ENCODE measurements at places on chromosomes 12 and 14.

- no peak for DNase-seq
These were observed 28.2 kb upstream of the SNRPF start for GRCh38 chr12:95830335-95831089.

DNA sequence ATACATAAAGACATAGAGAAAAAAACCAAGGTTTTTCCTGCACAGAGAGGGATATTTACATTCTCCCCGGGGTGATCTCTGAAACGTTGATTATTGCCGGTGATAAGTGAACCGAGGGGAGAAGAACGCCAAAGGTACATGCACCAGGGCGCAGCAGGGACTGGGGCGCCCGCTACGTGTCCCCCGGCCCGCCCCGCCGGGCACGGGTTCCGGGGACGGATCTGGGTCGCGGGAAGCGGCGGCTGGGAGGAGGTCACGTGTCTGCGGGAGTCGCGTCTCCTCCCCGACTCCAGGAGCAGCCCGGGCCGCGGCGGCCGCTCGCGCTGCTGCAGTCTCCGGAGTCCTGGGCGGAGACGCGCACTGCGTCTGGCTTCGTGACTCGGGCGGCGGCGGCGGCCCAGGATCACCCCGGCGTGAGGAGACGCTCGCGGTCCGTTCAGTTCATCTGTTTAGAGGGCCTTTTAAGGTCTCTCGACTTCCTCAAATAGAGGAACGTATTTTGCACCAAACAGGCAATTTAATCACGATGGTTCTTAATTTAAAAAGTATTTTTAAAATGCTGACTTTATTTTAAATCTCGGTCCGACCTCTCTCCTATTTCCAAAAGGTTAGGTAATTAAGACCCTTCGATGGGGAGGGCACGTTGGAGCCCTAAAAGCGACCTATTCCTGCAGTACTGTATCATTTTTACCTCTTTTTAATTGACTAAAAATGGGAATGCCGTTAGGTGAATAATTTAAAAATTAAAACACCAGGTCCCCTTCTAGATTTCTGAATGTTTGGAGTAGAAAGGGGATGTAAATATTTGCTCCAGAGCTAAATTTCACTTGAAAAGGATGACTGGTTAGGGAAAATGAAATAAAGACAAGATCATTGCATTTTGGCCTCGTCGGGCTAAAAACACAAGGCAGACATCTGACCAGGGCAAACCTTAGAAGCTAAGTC is 1.8 kb upstream of the BHLHE41 start:
- peak; percentile 87 for DNase-seq

DNA sequence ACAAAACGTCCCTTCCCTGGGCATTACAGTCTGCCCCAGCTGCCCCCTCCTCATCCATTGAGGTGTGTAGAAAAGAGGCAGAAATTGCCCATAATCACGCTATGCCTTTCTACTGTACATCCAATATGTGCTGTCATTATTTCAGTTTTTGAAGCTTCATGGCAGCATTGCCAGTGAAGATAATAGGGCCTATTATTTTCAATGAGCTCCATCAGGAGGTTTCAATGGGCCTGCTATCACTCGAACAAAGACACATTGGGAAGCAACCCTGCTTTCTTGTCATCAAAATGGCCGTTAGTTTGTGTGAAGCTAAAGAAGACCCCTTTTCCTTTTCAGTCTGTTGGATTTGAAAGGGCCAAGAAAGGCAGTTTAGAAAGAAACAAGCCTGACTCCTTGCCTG is 653.8 kb downstream of the NOVA1 start:
- DNase-seq: no peak

DNA sequence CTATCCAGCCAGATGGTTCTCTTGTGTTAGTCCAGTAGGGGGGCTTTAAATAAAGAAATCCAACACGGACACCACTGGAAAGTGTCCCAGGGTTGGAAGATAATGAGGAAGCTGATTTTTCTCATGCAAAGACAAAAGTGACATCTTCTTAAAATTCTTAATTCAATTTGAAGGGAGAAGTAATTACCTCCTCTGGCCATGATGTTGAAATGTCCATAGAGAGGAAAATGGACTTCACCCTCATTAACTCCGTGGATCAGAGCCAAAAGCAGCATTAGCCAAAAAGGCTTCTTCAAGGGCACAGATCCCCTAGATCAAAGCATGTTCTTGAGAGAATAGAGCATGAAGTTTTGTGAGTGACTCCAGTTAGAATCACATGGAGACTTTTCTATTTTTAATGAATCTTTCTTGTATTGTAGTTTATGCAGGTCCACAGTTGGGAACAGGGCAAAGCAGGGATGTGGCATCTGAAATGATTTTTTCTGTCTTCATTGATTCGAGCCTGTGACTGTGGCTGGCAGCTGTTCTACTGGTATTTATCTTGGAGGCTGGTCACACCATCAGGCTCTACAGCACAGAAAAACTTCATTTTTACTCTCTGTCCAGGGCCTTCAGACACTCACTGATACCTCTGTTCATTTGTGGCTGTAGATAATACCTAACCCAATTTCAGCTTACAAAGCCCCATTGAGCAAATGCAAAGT is 1002.5 kb downstream of the AACS start:
- no peak for DNase-seq

DNA sequence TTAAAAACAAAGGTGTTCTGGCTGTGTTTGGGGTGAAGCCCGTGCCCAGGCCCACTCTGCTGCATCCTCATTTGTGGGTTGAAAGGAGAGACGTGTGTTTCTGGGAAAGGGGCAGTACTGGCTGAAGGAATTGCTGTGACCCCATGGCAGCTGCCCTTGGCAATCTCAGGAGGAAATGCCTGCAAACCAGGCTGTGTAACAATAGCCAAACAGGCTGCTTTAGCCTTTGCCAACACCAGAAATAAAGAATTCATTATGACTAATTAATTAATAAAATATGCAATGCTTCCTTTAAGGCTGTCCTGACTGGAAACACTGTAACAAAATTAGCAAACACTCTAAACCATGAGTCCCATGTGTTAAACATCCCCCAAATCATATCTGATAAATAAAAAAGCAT is 53.0 kb upstream of the KRR1 start:
- no peak for DNase-seq

GRCh38 chr14:31692376-31692781 is 131.2 kb downstream of the NUBPL start:
- peak; percentile 15 for DNase-seq

DNA sequence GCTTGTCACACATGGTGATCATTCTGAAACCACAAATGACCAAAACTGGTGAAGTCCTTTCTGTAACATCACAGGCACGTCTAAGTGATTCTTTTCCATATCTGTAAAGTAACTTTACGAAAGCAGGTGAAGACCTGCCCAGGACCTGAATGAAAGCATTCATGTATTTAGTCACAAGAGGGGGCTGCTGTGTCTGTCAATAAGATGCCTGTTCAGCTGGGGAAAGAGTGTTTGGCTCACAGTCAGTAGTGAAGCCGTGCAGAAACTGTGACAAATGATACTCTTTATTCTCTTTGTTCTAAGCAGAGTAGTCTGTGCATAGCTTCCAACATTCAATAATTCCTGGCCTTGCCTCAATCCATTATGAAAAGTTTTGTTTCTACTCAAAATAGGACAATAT is 373.5 kb upstream of the OR4E1 start:
- DNase-seq: no peak

DNA sequence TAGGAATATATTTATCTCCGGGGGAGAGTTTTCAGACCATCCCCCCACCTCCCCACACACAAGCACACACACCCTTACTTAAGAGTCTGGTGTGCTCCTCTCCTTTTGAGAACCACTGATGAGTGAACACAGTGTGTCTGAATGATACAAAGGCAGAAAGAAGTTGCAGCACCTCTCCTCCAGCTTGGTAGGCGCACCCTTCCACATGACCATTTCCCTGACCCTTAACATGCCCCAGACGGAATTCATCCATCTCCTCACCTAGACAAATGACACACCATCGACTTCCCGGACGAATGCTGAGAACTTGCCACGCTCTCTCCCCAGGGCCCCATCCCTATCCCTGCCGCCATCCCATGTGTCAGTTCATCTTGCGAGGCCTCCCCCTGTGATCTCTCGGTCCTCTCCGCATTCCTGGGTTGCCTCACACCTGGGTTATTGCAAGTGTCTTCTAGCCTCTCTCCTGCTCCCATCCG is 3.9 kb downstream of the TNFRSF1A start:
- no peak for DNase-seq

DNA sequence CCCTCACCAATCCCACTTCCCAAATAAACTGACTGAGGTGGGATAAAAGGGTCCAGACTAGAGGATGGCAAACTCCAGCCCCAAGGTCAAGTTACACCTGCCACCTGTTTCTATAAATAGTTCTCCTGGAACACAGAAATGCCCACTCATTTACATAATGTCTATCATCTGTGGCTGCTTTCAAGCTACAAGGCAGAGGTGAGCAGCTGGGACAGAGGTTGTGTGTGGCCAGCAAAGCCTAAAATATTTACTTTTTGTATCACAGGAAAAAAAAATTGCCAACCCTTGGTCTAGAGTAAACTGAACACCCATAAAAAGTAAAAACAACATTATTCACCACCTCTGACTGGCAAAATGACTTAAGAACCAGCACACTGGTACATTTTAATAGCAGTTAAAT is 269.4 kb downstream of the RGS6 start:
- no peak for DNase-seq

- no peak for DNase-seq
These were observed 5.4 kb downstream of the LMO3 start for GRCh38 chr12:16600525-16600924.

DNA sequence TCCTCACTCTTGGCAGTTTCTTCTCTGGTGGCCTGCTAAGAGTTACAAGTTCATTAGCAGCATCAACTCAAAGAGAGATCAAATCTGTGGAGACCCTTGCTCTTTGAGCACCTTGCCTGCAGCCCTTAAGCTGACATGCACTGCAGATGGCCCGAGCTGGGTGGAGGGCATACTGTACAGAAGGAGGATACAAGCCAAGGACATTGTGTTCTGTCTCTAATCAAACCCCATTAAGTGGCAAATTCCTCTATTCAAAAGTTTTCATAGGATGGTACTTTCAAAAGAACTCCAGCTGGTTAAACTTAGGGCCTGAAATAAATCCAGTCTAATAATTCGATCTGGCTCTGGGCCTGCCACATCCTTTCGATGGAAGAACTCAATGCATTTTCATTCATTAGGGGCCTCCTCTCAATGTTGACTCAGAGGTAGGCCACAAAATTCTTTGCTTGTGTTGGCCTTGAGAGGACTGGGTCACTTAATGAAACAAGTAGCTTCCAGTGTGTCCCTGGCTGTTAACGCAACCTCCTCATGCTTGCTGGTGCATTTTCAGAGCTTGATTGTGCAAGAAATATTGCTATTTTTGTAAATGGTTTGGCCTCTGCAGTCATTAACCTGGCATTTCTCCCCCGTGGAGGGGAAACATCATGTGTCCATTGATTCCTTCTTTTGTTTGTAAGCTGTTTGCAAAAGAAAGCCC is 318.2 kb downstream of the NUAK1 start:
- DNase-seq: peak; percentile 14

DNA sequence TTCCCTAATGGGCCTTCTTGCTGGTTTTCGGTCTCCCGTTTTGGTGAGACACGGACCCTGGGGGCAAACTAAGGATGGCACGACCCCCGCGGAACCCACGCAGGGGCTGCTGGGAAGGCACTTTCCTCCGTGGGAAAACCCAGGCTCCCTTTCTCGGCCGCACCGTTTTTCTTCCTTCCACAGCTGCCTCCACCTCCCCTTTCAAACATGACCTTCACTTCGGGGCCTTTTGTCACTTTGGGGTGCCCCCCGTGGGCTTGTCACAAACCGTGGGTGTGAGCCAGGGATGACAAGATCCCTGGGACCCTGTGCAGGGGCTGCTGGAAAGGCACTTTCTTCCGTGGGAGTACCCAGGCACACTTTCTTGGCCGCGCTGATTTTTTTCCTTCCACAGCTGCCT is 268.7 kb downstream of the ALG10 start:
- DNase-seq: no peak

DNA sequence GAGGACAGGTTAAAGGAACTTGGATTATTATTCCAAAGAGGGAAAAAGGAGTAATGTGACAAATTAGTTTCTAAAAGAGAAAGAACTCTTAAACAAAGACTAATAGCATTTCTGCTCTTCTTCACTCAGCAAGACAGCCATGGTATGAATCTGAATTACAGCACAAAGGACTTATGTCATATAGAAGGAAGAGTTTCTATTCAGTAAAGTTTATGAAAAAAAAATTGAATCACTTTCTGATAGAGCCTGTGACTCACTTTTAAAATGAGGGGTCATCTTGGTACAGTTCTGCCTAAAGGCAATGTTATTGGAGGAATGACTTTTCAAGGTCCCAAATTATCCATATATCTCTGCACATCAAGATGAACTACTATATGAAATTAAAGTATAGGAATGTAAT is 101.7 kb downstream of the DUSP6 start:
- no peak for DNase-seq

DNA sequence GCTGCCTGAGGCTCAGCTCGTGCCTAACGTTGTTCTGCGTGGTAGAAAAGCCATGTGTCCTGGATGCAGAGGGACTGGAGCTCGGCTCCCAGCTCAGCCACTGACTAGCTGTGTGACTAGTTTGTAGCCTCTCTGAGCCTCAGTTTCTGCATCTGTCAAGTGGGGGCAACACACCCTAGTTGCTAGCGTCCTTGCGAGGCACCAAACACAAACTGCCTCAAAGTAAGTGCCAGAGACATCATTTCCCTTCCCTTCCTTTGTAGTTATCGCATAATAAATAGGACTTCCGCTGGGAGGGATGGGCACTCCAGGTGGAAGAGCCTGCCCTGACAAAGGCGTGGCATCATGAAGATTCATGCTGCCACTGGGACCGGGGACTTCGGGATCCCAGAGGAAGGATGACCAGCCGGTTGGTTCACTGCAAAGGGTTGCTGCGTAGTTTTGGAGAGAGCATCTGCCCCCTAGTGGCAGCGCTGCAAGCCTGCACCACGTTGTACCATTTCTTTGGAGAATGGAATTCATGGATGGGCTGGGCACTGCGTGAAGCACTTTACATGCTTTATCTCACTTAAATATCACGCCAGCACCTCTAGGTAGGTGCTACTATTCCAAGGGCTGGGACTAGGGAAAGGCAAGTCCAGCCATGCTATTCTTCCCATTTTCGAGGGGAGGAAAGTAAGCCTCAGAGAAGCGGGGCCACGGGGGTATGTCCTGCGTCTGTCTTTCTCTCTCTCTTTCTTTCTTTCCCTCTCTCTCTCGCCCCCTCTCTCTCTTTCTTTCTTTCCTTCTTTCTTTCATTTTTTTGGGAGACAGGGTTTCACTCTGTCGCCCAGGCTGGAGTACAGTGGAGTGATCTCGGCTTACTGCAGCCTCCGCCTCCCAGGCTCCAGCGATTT is 4.6 kb downstream of the CCDC197 start:
- DNase-seq: peak; percentile 89

GRCh38 chr12:128079-128478 is 61.5 kb downstream of the IQSEC3 start:
- DNase-seq: no peak

GRCh38 chr12:131049549-131050339 is 96.0 kb downstream of the ADGRD1 start:
- no peak for DNase-seq

GRCh38 chr14:59570122-59570521 is 6.5 kb downstream of the CCDC175 start:
- DNase-seq: no peak

- no peak for DNase-seq
These were observed 363.8 kb downstream of the FUT8 start for GRCh38 chr14:65776193-65776852.

DNA sequence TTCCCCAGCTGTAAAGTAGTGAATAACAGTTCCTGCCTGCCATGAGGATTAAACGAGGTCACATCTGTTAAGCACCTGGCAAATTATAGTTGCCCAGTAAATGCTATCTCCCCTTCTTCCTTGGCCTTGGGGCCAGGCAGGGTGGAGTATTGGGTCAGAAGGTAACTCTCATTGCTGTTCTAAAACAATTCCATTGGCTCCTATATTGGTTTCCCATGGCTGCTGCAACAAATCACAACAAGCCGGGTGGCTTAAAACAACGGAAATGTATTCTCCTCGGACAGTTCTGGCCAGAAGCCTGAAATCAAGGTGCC is 31.9 kb downstream of the MMAB start:
- DNase-seq: no peak

Data from hepatic stellate cell (primary cell).